ENCODE measurements at places on chromosomes 5 and 9. TPM values are rescaled to one million over a fixed set of nuclear protein-coding genes. Genes with fewer than 3 reads are reported as not detected.

DNA sequence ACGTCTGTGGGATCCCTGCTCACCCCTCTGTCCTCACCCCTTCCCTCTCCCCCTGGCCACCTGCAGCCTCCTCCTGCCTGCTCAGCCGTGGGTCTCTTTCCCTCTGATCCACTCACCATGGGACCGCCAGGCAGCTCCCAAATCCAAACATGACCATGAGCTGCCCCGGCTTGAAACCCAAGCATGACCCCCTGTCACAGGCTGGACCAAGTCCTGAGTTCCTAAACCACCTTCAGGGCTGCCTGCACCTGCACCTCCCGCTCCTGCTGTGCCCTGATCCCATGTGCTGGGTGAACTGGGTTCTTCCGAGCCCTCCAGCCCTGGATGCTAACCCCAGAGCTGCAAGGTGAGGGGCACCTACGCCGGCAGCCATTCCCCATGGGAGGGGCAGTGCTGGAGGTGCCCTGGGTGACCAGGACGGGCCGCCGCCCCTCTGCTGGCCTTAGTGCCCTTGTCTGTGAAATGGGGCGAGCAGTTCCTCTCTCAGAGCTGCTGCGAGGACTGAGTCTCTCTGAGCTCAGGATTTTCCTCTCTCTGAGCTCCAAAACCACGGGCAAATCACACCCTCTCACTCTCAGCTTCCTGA, 149.6 kb downstream of the GAPVD1 start:
- no peak for DNase-seq

DNA sequence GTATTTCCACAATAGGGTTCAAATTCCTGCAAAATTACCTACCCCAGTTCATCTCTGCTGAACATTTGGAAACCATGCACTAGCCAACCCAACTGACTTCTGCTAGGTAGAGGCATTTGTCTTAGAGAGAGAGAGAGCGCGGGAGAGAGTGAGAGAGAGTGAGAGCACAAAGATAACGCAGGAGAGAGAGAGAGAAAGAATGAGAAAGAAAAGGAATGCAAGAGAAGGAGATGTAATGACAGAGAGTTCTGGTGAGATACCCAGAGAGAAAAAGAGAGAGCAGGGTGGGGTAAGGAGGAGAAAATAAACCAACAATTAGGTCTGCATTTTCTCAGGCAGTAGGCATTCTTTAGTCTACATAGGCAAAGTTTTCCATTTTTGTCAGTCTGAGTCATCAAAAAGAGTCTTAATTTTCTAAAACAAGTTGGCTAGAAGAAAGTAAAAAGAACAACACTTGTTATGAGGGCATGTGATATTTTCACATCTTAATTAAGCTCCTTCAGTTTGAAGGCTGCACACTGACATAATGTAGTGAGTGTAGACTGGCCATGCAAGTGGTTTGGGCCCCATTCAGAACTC, 98.2 kb downstream of the MAP1B start:
- no peak for DNase-seq

GRCh38 chr5:152063004-152063403, 138.4 kb upstream of the GLRA1 start:
- no peak for DNase-seq

DNA sequence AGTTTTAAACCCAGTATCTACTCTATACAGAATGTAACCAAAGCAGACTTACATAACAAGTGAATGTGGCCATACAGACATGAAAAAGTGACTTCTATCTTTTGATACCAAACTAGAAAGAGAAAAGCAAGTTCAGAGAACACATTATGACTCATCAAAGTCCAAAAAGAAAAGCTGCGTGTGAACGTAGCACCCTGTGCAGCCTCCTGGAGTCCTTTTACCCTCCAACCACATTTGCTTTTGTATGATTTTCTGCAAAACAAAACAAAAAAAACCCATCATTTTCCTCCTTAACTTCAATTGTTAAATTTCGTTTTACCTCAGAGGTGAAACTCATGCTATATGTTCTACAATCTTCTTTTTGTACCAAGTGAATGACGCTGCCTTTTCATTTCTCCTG, 2.8 kb upstream of the SMARCA2 start:
- DNase-seq: no peak

The PITX1 gene
- total RNA-seq: 4.6 TPM

DNA sequence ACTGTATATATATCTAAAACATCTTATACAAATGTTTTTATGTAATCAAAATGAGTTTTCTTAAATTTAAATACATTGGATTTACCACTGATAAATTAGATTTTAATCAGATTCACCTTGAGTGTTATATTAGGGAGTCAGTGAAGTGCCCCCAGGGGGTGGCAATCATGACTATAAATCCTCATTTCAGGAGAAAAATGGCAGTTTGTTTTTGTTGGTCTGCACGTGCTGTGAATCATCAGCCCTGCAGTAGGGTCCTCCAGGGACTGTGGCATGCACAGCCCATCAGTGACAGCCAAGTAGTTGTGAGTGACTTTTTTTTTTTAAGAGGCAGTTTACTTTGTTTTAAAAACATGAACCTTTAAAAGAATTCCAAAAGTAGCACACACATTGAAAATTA, 65.2 kb downstream of the ZSWIM6 start:
- DNase-seq: no peak

DNA sequence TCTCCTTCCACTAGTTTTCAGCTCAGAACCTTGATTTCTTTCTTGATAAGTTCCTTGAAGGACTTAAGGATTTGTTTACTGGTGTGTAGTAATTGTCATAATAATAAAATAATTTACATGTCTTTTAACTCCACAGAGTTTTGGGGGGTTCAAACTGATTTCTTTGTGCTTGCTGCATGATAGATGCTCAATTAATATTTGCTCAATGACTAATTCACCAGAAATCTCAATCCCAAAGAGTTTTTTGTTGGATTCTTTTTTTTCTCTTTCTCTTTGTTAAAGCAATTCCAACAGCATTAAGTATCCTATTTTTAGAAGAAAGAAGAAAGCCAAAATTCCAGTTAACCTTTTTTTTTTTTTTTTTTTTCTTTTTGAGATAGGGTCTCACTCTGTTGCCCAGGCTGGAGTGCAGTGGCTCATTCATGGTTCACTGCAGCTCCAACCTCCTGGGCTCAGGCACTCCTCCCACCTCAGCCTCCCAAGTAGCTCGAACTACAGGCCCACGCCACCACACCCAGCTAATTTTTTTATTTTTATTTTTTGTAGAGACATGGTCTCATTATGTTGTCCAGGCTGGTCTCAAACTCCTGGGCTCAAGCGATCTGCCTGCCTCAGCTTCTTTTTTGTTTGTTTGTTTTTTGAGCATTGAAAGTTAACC, 10.8 kb downstream of the FAF2 start:
- DNase-seq: no peak

DNA sequence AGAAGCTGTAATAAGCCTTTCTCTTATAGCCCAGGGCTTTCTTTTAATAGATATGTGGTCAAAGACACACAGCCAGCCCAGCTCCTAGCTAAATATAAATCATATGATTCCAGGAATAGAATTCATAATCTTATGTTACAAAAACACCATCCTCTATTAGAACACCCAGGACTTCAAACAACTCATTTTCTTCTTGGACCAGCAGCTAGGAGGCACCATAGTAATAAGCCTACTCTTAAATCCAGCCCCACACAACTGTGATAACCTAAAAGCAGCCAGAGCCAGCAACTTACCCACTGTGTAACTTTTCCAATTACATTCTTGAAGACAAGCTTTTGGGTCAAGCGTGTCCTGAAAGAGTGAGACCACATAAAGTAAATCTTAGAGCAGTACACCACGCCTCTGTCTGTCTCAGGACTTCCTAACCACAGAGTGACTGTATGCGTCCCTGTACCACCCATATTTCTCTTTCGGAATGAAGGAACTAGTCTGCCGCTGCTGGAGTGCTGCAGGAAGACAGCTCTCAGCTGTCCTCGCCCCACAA, 223.8 kb downstream of the TLE1 start:
- DNase-seq: no peak

Data from Caki2 (cell line).